T-helper 17 cell (primary cell): ENCODE measurements at places on chromosomes 5 and 9. TPM values are rescaled to one million over a fixed set of nuclear protein-coding genes. Genes with fewer than 3 reads are reported as not detected.
A peak's percentile ranks its signal among the peaks of the same experiment; 100 is the strongest.

GPR151 gene
- total RNA-seq: not detected

DNA sequence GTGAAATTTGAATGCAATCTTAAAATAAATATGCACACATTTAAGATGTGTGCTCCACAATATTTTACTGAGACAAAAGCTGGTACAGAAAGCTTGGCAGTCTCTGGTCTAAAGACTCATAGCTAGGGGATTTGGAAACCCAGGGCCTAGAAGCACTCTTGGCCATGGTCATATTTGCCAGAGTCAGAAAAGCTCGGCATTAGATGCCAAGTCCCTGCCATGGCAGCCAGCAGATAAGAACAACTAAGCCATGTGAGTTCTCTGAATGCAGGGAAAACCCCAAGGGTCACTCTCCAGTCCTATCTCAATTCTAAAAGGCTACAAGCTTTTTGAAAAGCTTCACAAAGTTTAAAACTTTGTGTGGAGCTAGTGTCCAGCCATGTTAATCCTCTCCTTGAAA, 119.5 kb downstream of the FAM114A2 start:
- DNase-seq: no peak
- H3K27ac ChIP-seq: no peak overlapping the region
- no peak overlapping the region for H3K4me3 ChIP-seq
- peaks cover 7% of the 10 kb centered on the region for H3K27me3 ChIP-seq
- no peaks in the 10 kb centered on the region for H3K4me1 ChIP-seq

DNA sequence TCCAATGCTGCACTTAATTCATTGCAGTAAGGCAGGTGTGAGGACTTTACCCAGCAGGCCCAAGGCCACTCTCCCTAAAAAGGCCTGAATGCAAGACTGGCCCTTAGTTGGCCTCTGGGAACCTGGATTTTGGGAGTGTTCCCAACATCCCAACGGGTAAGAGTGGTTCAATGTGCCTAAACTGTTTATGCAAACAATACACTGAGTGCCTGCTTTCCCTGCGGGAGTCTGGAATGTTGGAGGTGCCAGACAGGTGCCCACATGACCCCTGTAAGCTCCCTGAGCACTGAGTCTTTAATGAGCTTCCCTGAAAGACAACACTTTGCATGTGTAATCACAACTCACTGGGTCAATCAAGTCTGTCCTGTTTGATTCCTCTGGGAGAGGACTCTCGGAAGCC, 37.4 kb downstream of the NSUN2 start:
- no peak overlapping the region for H3K4me3 ChIP-seq
- H3K27me3 ChIP-seq: no peaks in the 10 kb centered on the region
- no peak for DNase-seq
- no peak overlapping the region for H3K27ac ChIP-seq

GRCh38 chr5:95591490-95591901, 28.4 kb upstream of the GPR150 start:
- DNase-seq: no peak
- H3K4me3 ChIP-seq: no peak overlapping the region
- H3K27me3 ChIP-seq: no peaks in the 10 kb centered on the region
- H3K4me1 ChIP-seq: peaks cover 21% of the 10 kb centered on the region
- H3K36me3 ChIP-seq: no peaks in the 10 kb centered on the region

CATSPER3 gene
- total RNA-seq: 0.50 TPM

GRCh38 chr9:76741524-76741923, 22.7 kb upstream of the PCA3 start:
- H3K27me3 ChIP-seq: peaks cover 17% of the 10 kb centered on the region
- H3K4me1 ChIP-seq: no peaks in the 10 kb centered on the region
- H3K4me3 ChIP-seq: no peak overlapping the region

GRCh38 chr9:36486933-36487481, 85.7 kb upstream of the MELK start:
- peak overlapping the region; percentile 96 for H3K4me3 ChIP-seq
- no peaks in the 10 kb centered on the region for H3K27me3 ChIP-seq
- peaks cover 39% of the 10 kb centered on the region for H3K4me1 ChIP-seq
- DNase-seq: peak; percentile 33
- H3K36me3 ChIP-seq: no peaks in the 10 kb centered on the region

PALM2AKAP2 gene
- not detected for total RNA-seq

GALNT10 gene
- total RNA-seq: 34.7 TPM

GRCh38 chr5:168833936-168834335, 254.8 kb upstream of the PANK3 start:
- DNase-seq: no peak
- H3K27ac ChIP-seq: no peak overlapping the region
- no peaks in the 10 kb centered on the region for H3K4me1 ChIP-seq
- H3K27me3 ChIP-seq: peaks cover 37% of the 10 kb centered on the region
- H3K36me3 ChIP-seq: no peaks in the 10 kb centered on the region

SPATA9 gene
- not detected for total RNA-seq

PTCD2 gene
- total RNA-seq: 4.0 TPM

DNA sequence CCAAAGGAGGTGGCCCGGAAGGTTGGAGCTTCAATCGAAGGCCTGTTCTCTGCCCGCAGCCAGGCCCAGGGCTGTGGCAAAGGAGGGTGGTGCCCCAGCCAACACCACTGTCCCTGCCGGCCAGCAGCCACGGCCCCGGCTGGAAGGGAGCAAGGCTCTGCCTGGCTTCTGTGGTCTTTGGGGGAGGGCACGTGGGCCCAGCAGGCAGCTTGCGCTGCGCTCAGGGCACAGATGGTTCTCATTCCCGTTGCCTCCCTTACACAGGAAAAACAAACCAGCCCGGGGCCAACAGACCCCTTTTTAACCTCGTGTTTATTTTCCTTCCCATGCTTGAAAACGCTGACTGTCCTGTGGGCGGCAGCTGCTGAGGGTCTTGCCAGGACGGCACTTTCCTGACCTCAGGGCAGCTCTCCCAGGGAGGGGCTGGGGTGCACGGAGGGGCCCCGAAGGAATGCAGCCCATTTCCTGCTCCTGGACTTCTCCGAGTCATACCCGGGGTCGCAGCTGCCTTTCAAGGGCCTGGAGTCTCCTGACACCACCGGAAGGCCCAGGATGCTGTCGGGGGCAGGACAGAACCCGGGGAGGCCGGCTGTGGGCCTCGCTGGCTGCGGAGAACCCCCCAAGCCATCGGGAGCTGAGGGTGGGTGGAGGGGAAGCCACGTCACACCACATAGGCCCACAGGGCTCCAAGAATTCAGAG, 1.1 kb upstream of the GPSM1 start:
- no peaks in the 10 kb centered on the region for H3K27me3 ChIP-seq
- no peaks in the 10 kb centered on the region for H3K36me3 ChIP-seq
- no peak overlapping the region for H3K27ac ChIP-seq

HSD17B3 gene
- total RNA-seq: 1.1 TPM

NEUROG1 gene
- not detected for total RNA-seq

DNA sequence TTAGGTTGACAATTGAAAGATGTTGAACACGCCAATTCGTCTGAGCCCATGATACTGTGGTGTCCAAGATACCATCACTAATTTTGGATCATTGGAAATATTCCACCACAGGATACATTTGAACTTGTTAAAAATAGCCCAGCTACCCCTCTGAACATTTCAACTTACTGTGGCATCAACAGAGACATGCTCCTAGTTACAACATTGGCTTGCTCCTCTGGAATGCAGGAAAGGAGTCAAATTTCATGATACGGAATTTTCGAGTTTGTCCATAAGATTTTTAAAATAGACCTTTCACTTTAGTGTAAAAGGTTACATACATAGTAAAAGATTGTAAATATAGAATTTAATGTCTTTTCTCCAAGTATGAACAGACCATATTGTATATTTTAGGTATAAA, 12.8 kb downstream of the SEMA5A start:
- no peaks in the 10 kb centered on the region for H3K4me1 ChIP-seq
- H3K27me3 ChIP-seq: no peaks in the 10 kb centered on the region
- no peak for DNase-seq
- no peak overlapping the region for H3K27ac ChIP-seq

BTF3 gene
- 600 TPM for total RNA-seq

UNC5A gene
- total RNA-seq: not detected

DNA sequence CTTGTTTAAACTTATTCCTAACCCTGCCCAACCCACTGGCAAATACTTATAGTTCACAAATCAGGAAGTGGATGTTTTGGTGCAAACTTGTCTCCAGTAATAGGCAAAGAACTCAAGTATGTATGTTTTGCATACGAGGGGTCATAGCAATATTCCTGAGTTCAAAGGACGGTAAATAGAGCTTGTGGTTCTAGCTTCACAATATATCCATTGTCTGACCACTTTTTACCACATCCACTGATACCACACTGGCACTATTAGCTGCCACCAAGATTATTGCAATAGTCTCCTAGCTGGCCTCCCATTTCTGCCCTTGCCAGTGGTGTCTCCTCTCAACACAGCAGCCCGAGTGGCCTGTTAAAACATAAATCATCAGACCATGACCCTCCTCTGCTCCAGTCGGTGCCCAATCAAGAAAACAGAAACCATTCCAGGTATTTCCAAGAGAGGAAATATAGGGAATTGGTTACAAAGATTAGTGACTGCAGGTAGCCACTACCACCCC, 17.0 kb downstream of the GRXCR2 start:
- H3K4me3 ChIP-seq: no peak overlapping the region
- H3K4me1 ChIP-seq: peaks cover 3% of the 10 kb centered on the region
- peaks cover 39% of the 10 kb centered on the region for H3K27me3 ChIP-seq

DNA sequence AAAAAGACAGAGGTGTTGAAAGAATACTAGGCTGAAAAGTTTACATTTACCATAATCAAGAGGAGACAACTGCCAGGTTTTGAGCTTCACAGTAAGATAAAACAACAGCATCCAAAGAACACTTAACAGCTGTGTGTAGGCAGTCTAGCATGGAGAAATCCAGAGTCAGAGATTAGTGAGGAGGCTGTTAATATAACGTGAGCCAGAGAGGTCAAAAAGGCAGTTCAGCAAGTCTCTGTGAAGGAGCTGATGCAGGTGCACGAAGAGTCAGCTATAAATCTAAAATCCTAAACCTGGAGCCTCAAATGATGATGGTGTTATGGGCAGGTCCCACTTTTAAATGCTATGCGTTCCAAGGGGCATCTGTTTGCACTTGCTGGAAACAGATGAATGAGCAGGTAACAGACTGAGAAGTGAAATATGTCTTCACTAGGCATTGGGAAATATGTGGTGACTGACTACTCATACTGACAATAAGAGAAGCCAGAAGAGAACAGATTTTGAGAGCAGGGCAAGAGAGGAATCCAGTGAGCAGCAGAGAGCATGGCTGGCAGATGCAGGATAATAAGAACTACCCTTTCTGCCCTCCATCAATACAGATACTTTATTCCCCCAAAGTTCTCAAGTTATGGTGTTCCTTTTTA, 8.7 kb downstream of the APTX start:
- DNase-seq: no peak
- H3K4me3 ChIP-seq: no peak overlapping the region
- no peaks in the 10 kb centered on the region for H3K27me3 ChIP-seq
- H3K36me3 ChIP-seq: peaks cover 15% of the 10 kb centered on the region
- H3K4me1 ChIP-seq: peaks cover 24% of the 10 kb centered on the region

GRCh38 chr5:36706662-36707061, 100.3 kb downstream of the SLC1A3 start:
- H3K27ac ChIP-seq: no peak overlapping the region
- no peak for DNase-seq
- H3K27me3 ChIP-seq: peaks cover 15% of the 10 kb centered on the region
- no peaks in the 10 kb centered on the region for H3K4me1 ChIP-seq

S100Z gene
- 1.5 TPM for total RNA-seq

DNA sequence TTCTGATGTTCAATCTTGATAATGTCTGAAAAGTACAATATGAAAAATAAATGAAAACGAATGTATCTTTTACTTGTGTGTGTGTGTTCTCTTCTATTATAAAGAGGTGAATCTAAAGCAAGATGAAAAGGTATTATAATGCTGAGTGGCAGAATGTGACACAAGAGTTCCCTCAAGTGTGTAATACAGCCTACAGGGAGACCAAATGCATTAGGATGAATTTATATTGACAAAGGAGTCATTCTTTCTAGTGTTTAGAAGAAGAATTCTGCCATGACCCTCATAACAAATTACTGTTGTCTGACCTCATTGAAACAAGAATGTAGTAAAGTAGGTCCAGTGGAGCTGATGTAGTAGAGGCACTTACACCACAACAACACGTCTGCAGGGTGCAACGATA, 1119.0 kb upstream of the CDH10 start:
- H3K27me3 ChIP-seq: no peaks in the 10 kb centered on the region
- H3K4me1 ChIP-seq: no peaks in the 10 kb centered on the region
- H3K36me3 ChIP-seq: no peaks in the 10 kb centered on the region
- no peak for DNase-seq
- H3K4me3 ChIP-seq: no peak overlapping the region

- peaks cover 6% of the 10 kb centered on the region for H3K36me3 ChIP-seq
- H3K27me3 ChIP-seq: no peaks in the 10 kb centered on the region
- no peak for DNase-seq
- no peak overlapping the region for H3K4me3 ChIP-seq
- peaks cover 4% of the 10 kb centered on the region for H3K4me1 ChIP-seq
Measured at GRCh38 chr9:96524045-96524444, 74.1 kb downstream of the HABP4 start.

DNA sequence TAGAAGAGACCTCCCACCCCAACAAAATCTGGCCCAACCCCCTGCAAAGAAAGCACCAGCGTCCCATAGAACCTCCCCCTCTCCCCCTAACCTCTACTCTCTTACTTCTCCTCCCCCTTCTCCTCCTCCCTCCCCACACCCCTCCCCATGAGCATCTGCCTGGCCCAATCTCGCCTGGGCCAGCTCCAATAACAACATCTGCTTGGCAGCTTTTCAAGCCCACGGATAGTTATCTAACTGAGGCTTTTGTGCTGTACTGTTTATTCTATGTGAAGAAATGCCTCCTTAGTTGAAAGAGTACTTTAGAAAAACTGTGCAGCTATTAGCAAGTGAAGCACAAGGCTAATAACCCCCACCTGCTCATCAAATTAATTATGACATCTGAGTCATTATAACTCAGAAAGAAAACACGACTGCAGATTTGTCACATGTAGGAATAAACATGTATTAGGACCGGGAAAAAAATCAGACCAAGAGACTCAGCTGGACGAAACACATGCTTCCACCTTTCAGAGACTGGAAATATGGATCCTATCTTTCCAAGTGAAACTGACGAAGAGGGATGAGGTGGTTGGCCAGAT, 42.8 kb downstream of the NFIB start:
- peaks cover 28% of the 10 kb centered on the region for H3K27me3 ChIP-seq
- DNase-seq: no peak
- H3K4me3 ChIP-seq: no peak overlapping the region
- H3K36me3 ChIP-seq: no peaks in the 10 kb centered on the region
- peaks cover 2% of the 10 kb centered on the region for H3K4me1 ChIP-seq

OLFML2A gene
- not detected for total RNA-seq

CARD9 gene
- total RNA-seq: 1.9 TPM

GRCh38 chr5:92508271-92508670, 1072.7 kb downstream of the NR2F1-AS1 start:
- no peak overlapping the region for H3K27ac ChIP-seq
- DNase-seq: no peak
- H3K27me3 ChIP-seq: no peaks in the 10 kb centered on the region

DNA sequence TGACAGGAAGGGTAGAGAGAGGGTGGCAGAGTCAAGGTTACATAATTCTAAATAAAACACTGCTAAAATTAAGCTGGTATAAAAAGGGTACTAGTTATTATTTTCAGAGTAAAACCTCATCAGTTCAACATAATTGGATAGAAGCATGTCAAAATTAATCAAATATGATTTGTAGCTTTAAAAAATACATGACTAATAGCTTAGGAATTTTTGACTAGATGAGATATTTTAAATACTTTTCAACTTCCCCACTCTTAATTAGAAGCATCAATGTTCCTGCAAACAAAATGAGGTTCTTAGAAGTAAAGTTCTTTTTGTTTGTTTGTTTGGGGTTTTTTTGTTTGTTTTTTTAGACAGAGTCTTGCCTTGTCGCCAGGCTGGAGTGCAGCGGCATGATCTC, 29.1 kb downstream of the HTR4 start:
- H3K36me3 ChIP-seq: peaks cover 10% of the 10 kb centered on the region
- H3K4me1 ChIP-seq: peaks cover 17% of the 10 kb centered on the region
- H3K4me3 ChIP-seq: no peak overlapping the region
- H3K27ac ChIP-seq: no peak overlapping the region
